ENCODE measurements at places on chromosomes 12 and 14.
A peak's percentile ranks its signal among the peaks of the same experiment; 100 is the strongest.

DNA sequence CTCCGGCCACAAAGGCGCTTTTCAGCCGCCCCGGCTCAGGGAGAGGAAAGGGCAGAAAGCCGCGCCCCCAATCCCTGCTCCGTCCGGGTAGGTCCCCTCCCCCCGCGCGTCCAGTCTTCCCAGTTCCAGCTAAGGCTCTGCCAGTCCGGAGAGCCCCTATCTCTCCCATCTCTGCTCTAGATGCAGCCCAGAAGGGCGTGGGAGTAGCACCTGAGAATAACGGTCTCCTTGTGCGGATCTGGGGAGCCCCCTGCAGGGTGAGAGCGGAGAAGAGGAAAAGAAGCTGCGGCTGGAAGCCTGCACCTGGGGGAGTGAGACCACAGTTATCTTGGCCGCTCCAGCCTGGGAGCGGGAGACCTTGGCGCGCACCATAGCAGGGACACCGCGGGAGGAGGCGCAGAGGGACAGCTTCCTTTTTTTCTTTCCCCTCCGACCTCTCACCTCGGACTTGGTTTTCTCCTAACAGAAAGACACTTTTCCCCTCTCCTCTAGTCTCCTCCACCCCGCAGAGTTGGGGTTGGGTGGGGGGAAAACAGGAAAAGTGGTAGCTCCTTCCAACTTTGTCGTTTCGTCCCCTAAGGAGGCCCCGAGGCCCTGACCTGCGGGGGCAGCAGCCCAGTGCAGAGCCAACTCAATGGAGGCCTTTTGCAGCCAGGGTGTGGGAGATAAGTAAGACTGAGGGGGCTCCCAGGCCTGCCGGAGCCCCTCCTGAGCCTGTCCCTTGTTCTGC lies 2.4 kb downstream of the DHH start:
- DNase-seq: peak; percentile 71

- DNase-seq: no peak
These were observed 380.2 kb downstream of the NAV3 start for GRCh38 chr12:78210894-78211302.

DNA sequence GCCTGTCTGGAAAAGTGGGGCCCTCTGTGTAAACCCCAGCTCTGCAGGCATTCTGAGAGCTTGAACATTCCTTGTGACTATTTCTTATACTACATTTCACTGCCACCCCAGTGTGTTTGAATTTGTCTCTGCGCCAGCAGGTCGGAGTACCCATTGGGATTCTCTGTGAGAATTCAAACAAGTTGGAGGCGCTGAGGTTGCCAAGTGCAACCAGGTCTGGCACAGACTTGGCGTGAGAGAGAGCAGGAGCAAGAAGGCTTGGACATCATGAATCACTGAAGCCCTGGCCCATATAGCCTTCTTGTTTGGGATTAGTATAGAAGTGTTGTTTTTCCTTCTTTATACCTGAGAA lies 33.0 kb upstream of the ATP2A2 start:
- DNase-seq: no peak

DNA sequence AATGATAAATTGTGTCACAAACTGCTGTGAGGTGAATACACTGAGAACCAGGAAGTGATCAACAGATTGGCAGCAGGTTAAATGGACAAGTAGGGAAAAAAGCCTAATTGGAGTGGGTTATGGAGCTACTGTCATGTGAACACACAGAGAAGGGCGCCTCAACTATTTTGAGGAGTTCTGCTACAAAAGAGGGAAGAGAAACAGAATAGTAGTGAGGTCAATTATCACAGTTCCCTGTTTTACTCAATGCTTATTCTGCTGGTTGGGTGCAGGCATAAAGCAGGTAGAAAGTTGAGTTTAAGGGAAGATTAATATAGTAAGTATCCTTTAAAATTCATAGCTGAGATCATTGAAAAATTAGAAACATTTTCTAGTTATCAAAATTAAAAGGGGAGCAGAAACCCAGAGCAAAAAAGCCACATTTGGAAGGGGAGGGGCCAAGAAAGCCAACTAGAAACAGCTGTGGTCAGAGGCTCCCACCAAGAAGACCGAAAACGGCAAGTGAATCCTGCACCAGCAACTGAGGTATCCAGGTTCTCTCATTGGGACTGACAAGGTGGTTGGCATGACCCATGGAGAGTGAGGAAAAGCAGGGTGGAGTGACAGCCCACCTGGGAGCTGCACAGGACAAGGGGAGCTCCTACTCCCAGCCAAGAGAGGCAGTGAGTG lies 105.7 kb downstream of the ZC3H14 start:
- DNase-seq: no peak

GRCh38 chr14:58549105-58549757 lies 88.5 kb upstream of the DACT1 start:
- DNase-seq: no peak

DNA sequence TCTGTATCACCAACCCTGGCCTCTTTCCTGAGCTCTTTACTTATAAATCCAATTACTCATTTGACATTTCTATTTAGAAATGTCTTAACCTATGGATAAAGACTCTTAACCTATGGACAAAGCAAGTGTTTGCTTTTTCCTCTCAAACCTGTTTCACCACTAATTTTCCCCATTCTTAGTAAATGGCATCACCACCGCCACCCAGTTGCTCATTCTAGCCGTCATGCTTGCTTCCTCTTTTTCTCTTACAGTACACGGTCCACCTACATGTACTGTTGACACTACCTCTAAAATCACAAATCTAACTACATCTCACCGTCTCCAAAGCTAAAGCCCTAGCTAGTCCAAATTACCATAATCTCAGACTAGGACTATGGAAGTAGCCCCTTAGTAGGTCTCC lies 60.0 kb downstream of the CAPS2 start:
- no peak for DNase-seq

GRCh38 chr14:28571636-28572035 lies 195.0 kb upstream of the FOXG1 start:
- no peak for DNase-seq

GRCh38 chr14:36757734-36758601 lies 96.3 kb downstream of the PAX9 start:
- no peak for DNase-seq

- DNase-seq: peak; percentile 7
These were observed at the start of gene RFLNA for GRCh38 chr12:124294780-124295341. Gene RFLNA (plus strand): TSS chr12:124295093. CDS start chr12:124295430, 337 bp downstream.

DNA sequence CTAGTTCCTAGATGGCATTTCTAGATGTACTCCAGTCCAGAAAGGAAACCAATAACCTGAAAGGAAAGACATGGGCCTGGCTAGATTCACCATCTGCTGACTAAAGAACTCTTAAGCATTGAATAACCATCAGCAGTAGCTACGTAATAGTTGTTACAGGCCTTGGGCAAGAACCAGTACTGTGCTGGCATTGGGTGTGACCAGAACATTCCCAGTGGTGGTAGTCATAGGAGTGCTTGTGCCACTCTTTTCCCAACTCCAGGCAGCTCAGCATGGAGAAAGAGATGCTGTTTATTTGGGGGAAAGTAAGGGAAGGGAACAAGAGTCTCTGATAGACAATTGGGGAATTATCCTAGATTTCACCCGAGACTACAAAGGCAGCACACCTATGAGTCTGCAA lies 333.3 kb downstream of the SLC16A7 start:
- no peak for DNase-seq

- DNase-seq: no peak
These were observed 447.6 kb upstream of the CCDC196 start for GRCh38 chr14:66038618-66039017.

GRCh38 chr14:62123961-62124360 lies 361.7 kb downstream of the SNAPC1 start:
- DNase-seq: no peak

- no peak for DNase-seq
These were observed 465.8 kb downstream of the APAF1 start for GRCh38 chr12:99110868-99111267.

- no peak for DNase-seq
These were observed 30.0 kb downstream of the CEP83 start for GRCh38 chr12:94429633-94430032.

DNA sequence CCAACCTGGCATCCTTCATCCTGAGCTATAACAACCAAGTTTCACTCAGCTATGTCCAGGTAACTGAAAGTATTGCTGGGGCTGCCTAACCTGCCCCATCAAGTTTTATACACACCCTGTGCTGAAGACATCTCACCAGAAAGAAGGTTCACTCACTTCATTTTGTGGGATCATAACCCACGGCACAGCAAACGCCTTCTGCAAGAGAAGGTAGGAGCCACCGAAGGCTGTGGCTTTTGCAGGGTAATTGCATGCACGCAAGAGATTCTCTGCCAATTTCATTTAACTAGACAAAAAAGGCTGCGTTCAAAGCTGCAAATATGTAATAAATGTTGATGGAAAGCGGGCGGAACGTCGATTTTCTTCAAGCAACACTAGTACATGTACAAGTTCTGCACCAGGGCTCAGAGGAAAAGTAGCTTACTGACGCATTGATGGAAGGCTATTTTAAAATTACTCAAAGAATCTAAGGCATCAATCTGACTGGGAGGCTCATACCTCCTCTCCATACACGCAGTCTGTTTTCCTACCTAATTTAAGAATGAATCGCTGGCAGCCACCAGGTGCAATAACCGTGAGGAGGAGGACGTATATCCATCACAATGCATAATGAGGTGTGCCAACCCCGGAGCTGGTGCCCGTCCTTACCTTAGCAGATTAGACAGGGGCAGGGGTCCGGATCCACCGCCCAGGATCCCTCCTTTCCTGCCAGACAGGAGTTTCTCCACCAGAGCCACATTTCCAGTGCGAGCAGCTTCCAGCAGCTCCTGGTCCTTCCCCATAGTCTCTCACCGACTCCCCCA lies 1.1 kb downstream of the ANKS1B start:
- DNase-seq: no peak

Measured in activated naive CD8-positive, alpha-beta T cell treated with anti-CD3 and anti-CD28 coated beads for 36 hours (primary cell).